ENCODE measurements at places on chromosomes 6 and 20.

- DNase-seq = no peak
Measured at GRCh38 chr6:33846226-33846625, 42.4 kb upstream of the MLN start.

DNA sequence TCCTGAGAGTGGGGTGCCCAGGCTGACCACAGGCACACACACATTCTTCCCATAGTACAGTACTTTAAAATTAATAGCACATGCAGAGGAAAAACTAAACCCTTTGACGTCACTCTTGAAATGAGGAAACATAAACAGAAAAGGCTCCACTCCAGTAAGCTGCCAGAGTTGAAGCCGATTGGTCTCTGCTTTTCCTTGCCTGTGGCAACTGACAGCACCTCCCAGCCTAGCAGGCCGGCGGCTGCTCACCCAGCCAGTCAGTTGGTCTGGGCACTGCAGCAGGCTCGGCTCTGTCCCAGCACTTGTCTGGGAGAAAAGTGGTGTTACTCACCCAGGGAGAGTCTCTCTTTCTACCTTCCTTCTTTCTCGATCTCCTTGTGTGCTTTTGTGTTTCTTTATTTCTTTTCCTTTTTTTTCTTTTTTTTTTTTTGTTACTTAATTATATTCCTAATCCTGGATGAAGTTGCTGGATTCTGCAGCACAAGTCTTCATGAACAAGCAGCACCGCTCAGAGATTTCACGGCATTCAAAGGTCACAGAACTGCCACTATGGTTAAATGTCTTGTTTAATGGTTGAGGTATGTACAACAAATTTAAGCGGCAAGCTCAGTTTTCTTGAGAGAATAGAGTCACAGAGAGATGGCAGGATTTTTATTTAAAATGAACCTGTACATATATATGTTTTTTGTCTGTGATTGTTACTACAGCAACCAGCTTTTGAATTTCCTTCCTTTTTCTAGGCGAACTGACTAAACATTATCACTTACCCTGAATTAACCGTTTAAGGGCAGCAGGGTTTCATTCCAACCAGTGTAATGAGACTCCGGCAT is at the start of gene PDE7B:
Gene PDE7B (plus strand): TSS at position 260 of the 830 bp plus-strand sequence.
- DNase-seq = peak; percentile 53

- DNase-seq = no peak
Measured at GRCh38 chr6:170294813-170295509, 4.1 kb upstream of the DLL1 start.

DNA sequence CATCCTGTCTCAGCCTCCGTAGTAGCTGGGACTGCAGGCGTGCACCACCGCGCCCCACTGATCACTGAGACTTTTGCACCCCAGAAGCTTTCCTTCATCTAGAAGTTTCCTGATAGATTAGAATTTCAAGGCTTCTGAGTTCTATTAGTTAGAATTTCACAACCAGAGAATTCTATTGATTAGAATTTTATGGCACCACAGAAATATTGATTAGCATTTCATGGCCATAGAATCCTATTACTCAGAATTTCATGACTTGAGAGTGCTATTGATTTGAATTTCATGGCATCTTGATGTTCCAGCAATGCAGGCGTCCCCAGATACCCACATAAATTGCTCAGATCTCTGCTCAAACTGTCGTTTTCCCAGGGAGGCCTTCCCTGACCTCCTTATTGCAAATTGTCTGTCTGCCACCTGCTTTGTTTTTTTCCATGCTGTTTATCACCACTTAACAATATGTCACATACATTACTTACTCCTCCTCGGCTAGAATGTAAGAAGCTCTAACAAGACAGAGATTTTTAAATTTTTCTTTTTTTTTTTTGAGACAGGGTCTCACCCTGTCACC is 16.9 kb upstream of the CBFA2T2 start:
- DNase-seq = no peak

DNA sequence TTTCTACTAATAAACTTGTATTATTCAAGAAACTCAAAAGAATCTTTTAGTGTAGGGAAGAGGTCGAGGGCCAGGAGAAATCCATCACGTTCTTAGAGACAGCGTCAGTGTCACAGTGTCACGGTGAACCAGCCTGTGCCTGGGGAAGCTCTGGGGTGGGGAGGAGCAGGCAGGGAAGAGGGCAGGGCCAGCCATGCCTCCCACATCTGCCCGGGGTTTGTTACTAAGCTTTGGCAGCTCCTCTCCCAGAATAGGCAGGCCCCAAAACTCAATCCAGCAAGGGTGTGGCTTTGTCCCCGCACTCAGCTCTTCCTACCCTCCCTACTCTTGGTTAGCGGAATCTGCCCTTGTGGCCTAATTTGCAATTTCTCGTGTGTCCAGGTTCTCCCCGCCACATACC is 72.9 kb downstream of the TCP11 start:
- no peak for DNase-seq

GRCh38 chr6:138428944-138429598 is 25.0 kb downstream of the HEBP2 start:
- DNase-seq = no peak

- DNase-seq = no peak
Measured at GRCh38 chr6:84657025-84657424, 107.4 kb downstream of the TBX18 start.

- DNase-seq = no peak
Measured at GRCh38 chr6:37480951-37481534, 18.6 kb downstream of the CCDC167 start.

DNA sequence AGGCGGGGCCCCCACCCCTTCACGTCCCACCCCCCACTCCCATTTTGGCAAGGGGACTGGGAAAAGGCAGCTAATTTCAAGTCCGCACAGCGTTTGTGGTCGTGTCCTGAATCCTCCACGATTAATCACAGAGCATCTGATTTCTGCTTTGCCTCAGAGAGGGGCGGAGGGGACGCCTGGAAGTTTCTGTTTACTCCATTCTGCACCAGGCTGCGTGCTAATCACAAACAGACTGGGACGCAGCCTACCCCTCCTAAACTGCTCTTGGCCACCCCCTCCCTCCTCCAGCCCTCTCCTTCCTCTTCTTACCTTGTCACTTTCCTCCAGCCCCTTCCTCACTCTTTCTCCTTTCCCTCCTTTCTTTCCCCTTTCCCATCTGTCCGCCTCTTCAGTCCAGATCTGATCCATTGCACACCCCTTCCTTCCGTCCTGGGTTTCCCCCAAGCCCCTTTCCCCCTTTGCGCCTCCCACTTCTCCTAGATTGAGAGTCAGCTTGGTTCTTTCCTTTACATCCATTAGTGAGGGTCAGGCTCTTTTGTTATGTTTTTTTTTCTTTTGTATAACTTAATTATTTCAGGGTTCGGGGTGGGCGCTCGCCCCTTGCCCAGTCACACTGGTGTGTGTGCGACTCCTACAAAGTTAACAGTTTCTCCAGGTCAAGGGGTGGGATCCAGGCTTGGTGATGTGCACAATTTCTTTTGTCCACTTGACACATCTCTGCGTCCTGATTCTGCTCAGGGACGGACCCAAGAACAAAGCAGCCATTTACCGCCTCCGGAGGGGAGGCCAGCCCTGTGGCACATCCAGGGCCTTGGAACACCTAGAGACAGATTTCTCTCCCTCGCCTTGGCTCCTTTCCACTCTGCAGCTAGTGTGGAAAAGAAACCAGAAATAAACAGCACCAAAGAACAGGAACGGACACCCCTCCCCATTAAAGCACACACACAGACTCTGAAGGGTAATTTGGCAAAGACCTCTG is 520 bp upstream of the RIPOR3 start:
- DNase-seq = no peak

DNA sequence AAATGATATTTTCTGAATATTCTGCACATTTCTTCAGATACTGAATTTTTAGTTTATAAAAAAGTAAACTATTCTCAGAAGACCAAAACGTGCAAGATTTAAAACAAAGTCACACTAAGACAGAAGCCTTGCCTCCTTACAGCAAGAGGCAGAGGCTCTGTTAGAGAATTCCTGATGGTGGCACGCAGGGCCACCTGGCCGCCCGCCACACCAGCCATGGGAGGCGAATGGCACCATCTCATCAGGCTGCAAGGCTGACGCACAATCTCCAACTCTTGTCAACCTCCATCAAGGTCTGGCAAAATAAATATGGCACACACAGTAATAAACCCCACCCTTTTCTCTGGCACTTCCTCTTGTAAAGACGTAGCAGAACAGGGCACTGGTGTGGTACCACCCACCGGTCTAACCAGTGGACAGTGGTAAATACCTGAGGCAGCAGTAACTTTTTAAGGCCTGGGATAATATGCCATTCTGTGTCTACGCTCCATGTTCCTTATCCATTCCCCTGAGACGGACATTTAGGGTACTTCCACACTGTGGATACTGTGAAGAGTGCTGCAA is 111.4 kb downstream of the WDR27 start:
- no peak for DNase-seq

Measured in activated CD4-positive, alpha-beta memory T cell treated with anti-CD3 and anti-CD28 coated beads for 36 hours (primary cell).